Effector memory CD4-positive, alpha-beta T cell (primary cell): ENCODE measurements at places on chromosomes 4 and X.
A peak's percentile ranks its signal among the peaks of the same experiment; 100 is the strongest.

GRCh38 chr4:136458326-136458725, 1074.0 kb downstream of the PCDH18 start:
- DNase-seq, result no peak

- DNase-seq, result no peak
Measured at GRCh38 chrX:31178769-31179125, 106.9 kb upstream of the FTHL17 start.

DNA sequence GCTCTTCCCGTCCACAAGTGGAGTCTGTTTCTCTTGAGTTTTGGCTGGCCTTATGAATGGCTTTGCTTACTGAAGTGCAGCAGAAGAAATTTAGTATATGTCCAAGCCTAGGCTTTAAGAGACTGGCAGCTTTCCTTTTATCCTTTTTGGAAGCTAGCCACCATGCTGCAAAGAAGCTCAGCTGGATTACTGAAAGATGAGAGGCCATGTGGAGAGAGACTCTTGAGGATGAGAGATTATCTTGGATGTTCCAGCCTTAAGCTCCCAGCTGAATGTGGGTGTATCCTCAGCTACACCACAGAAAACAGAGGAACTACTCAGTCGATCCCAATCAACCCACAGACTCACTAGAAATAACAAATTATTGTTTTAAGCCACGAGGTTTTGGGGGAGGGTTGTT, 12.5 kb downstream of the CCNG2 start:
- DNase-seq, result no peak

DNA sequence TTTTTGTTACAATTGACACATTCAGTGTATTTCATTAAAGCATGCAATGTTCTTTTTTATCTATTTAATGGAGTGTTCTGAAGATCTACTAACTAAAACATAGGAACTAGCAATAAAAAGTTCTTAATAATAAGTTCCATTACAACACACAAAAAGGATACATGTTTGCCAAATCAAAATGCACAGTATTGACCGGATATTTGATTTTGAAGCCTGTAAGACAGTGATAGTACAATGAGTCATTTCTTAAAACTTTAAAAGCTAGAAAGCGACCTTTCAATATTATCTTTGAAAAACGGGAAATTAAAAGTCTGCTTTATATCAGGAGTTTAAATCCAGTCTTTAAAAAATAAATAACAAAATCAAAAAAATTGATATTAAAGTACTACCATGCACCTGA, 2.4 kb upstream of the PRDM5 start:
- DNase-seq, result no peak

- no peak for DNase-seq
Measured at GRCh38 chrX:95056901-95057300, 1382.9 kb downstream of the FAM133A start.

GRCh38 chr4:98867648-98868047, 61.3 kb downstream of the EIF4E start:
- DNase-seq, result no peak

GRCh38 chr4:184768296-184768695, 34.4 kb upstream of the CENPU start:
- no peak for DNase-seq

- no peak for DNase-seq
Measured at GRCh38 chr4:89998469-89999011, 103.9 kb downstream of the MMRN1 start.

- no peak for DNase-seq
Measured at GRCh38 chrX:13721371-13721770, 13.0 kb downstream of the TRAPPC2 start.

GRCh38 chr4:113555868-113556267, 205.7 kb downstream of the CAMK2D start:
- DNase-seq, result no peak

- DNase-seq, result no peak
Measured at GRCh38 chr4:181677201-181677600, 566.0 kb upstream of the TENM3 start.

DNA sequence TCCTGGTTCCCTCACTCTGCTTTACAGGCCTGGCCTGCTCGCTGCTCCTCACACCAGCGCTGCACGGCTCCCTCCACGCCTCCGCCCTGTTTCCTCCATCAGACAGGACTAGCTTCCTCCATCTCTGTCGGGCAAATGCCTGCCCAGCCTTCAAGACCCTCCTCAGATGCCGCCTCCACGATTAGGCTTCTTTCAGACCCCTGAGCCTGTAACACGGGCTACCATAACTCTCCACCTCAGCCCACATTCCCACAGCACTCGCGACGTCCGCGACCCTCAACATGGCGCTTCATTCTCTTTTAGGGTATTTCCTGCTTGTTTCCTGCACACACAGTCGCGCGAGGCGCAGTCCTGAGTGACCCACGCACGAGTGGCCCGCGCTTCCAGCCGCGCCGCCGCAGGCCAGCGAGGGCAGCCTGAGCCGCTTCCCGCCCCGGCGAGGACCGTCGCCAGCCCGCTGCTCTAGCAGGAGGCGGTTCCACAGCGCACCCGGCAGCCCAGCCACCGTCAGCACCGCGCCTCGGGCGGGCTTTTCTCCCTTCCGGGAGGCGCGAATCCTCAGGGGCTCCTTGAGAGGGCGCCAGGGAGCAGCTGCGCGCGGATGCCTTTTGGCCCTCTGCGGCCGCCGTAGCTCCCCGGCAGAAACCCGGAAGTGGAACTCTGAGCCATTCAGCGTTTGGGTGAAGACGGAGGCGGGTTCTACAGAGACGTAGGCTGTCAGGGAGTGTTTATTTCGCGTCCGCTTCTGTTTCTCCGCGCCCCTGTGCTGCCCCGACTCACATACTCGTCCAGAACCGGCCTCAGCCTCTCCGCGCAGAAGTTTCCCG, at the start of gene FRG1:
Gene FRG1, plus strand, starts transcription at position 695 of the 827 bp plus-strand sequence. CDS start 138 bp downstream, outside the sequence.
- peak; percentile 94 for DNase-seq

- no peak for DNase-seq
Measured at GRCh38 chr4:182065255-182065654, 177.9 kb upstream of the TENM3 start.

- DNase-seq, result no peak
Measured at GRCh38 chr4:168981460-168981859, 28.6 kb downstream of the CBR4 start.

DNA sequence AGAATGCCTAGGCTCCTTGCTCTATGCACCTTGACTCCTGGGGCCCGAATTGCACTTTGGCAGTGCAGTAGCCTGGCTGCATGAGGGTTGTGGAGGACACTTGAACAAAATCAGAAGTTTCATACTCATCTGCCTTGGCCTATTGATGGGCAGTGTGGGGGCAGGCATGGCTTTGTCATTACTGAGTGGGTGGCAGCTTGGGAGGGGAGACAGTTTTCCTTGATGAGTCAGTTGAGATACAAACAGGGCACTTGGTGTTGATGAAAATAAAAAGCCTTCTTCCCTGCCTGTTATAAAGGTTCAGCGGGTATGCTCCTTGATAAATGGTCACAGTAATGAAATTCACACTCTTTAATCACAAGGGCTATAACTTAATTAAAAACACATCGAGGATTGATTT, 126.8 kb upstream of the MAMLD1 start:
- DNase-seq, result no peak
